ENCODE measurements at places on chromosomes 12 and 14. TPM values are rescaled to one million over a fixed set of nuclear protein-coding genes. Genes with fewer than 3 reads are reported as not detected.

- peaks cover 19% of the 10 kb centered on the region for H3K4me1 ChIP-seq
- H3K4me3 ChIP-seq, result peak overlapping the region; percentile 91
- H3K27ac ChIP-seq, result no peak overlapping the region
- no peaks in the 10 kb centered on the region for H3K27me3 ChIP-seq
- H3K36me3 ChIP-seq, result peaks cover 8% of the 10 kb centered on the region
- peak; percentile 38 for DNase-seq
These were observed 403 bp upstream of the PNP start for GRCh38 chr14:20468764-20469241.

DNA sequence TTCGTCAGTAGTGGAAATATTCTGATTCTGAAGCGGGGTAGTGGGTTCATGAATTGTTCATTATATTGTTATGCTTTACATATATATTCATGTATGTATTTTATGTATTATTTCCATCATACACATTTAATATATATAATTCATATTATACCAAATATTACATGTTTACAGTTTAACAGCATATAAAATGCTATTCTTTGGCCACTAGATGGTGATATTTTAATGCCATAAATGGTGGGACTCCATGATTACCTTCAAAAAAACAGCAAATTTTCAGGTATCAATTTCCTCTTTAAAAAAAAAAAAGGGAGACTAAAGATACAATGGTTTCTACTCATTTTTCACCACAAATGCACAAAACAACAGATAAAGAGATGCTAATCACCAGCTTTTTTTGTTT is 41.0 kb downstream of the BDKRB1 start:
- H3K4me1 ChIP-seq, result no peaks in the 10 kb centered on the region
- no peaks in the 10 kb centered on the region for H3K27me3 ChIP-seq
- DNase-seq, result peak; percentile 44
- no peak overlapping the region for H3K27ac ChIP-seq
- no peaks in the 10 kb centered on the region for H3K36me3 ChIP-seq

DNA sequence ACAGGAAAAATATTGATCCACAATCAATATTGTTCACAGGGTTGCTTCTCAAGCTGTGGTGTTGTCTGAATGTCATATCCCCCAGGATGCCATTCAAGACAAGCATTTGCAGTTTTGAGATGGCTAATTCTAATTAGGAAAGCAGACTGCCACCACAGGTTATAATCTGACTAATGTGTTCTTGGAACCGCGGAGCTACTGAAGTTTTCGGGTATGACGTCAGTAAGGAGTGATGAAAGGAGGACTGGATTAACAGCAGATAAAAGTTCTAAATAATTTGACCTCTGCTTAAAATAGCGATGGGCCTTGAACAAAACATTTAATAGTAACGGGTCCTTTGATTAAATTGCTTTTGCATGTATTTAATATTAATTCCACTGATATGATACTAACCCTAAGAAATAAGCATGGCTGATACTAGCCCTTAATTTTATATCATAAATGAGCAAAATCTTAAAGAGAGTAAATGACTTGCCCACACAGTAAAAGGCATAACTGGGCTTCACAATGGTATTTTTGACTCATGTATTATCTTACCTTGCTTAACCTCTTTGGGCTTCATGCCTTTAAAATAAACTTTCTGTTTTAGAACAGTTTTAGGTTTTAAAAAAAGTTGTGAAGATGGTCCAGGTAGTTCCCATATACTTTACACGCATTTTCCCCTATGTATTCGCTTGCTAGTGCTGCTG is 50.3 kb downstream of the TSHR start:
- no peaks in the 10 kb centered on the region for H3K4me1 ChIP-seq
- no peak for DNase-seq
- no peaks in the 10 kb centered on the region for H3K36me3 ChIP-seq
- H3K27ac ChIP-seq, result no peak overlapping the region
- no peaks in the 10 kb centered on the region for H3K27me3 ChIP-seq

DNA sequence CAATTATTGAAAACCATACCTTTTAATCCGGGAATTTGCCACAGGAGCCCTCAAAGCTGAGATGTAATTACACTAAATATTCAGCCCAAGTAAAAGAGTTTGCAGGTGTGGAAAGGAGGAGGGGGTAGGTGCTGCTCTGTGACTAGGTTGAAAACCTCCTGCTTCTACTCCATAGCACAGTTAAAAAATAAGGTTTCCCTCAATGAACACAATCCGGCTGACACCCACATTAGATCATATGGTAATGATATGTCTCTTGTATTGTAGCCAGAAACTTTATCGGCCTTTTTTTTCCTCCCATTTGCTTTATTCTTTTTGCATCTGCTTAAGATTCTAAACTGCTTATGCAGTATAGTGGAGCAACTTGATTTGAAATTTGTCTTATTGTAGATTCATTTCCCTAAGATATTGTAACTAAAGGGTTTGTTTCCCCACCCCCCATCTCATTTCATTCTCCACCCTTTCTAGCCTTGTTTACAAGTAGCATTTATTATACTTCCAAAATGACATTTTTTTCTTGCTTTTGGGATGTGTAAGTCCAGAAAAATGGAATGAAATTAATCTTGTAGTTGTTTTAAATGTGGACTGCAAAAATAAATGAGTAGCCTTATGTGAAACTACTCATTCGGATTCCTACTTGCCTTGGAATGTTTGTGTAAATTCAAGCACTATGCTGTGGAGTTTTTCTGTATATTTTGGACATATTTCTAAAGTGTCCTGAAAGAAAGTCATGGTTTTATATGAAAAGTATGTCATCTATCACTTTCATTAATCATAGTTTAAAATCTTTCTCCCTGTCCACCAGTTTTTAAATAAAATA is at the start of gene DCN:
Gene DCN, minus strand, starts transcription at position 182 of the 820 bp plus-strand sequence. CDS start 4,265 bp downstream, outside the sequence.
- no peaks in the 10 kb centered on the region for H3K36me3 ChIP-seq
- DNase-seq, result no peak
- no peaks in the 10 kb centered on the region for H3K27me3 ChIP-seq
- H3K27ac ChIP-seq, result no peak within 1 kb of the TSS
- H3K4me1 ChIP-seq, result 0 out of 2 replicates have a peak, but pooled peaks cover 2% of the 10 kb centered on the region
- H3K4me3 ChIP-seq, result no peak within 1 kb of the TSS

DNA sequence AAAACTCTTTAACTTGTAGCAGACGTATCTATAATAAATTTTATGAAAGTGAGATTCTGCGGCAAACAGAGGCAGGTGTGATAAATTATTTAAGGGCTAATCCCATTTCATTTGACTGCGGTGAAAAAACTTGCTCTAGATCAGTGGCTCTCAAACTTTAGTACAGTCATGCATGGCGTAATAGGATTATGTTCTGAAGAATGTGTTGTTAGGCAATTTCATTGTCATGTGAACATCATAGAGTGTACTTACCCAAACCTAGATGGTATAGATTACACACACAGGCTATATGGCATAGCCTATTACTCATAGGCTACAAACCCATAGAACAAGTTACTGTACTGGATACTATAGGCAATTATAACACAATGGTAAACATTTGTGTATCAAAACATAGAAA is 83.7 kb downstream of the HEATR5A start:
- 0 out of 2 replicates have a peak overlapping the region, but pooled peaks have one; percentile 8 for H3K27ac ChIP-seq
- H3K36me3 ChIP-seq, result peaks cover 4% of the 10 kb centered on the region
- DNase-seq, result no peak
- H3K4me3 ChIP-seq, result no peak overlapping the region

GRCh38 chr12:70828351-70828750 is 92.2 kb downstream of the PTPRR start:
- H3K4me3 ChIP-seq, result no peak overlapping the region
- no peaks in the 10 kb centered on the region for H3K36me3 ChIP-seq
- no peaks in the 10 kb centered on the region for H3K4me1 ChIP-seq
- H3K27me3 ChIP-seq, result no peaks in the 10 kb centered on the region
- DNase-seq, result no peak

DNA sequence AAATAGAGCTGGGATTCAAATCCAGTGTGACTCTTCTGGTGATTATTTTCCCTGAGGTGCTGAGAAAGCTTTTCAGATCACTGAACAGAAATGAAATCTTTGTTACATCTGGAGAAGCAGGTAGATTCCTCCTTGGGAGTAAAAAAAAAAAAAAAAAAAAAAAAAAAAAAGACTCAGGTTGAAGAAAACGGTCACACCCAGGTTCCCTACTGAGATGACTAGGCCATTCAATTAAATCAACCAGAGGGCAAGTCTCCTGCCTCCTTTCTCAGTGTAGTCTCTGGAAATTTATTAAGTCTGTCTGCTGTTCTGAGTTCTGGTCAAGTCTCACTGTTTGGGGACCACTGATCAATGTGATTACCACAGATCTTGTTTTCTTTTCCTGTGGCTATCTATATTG is 24.0 kb downstream of the ARG2 start:
- H3K27me3 ChIP-seq, result no peaks in the 10 kb centered on the region
- H3K27ac ChIP-seq, result no peak overlapping the region
- peaks cover 17% of the 10 kb centered on the region for H3K36me3 ChIP-seq
- no peaks in the 10 kb centered on the region for H3K4me1 ChIP-seq
- DNase-seq, result no peak

DNA sequence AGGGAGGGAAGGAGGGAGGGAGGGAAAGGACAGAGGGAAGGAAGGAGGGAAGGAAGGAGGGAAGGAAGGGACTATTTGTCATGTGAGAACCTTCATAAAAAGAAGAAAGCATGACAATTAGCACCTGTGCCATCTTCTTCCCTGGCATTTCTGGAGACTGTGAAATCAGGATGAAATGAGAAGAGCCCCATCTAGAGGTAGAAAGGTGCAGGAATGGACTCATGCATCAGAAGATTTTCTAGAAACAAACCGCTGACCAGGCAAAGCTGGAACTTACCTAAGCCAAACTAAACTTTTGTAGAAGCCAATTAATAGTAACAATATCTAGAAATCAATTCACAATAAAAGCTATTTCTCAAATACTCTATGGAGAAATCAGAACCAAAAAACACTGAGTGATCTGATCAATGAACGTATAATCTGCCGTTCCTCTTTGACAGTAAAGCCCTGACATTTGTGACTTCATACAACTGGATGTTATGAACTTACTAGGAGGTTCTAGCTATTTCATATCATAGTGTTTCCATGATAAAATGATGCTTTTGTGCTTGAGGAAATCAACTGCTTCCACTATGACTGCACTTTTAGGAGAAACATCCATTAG is 24.4 kb upstream of the CRACR2A start:
- H3K4me1 ChIP-seq, result peaks cover 3% of the 10 kb centered on the region
- H3K36me3 ChIP-seq, result no peaks in the 10 kb centered on the region
- H3K4me3 ChIP-seq, result no peak overlapping the region
- no peaks in the 10 kb centered on the region for H3K27me3 ChIP-seq
- H3K27ac ChIP-seq, result no peak overlapping the region

DNA sequence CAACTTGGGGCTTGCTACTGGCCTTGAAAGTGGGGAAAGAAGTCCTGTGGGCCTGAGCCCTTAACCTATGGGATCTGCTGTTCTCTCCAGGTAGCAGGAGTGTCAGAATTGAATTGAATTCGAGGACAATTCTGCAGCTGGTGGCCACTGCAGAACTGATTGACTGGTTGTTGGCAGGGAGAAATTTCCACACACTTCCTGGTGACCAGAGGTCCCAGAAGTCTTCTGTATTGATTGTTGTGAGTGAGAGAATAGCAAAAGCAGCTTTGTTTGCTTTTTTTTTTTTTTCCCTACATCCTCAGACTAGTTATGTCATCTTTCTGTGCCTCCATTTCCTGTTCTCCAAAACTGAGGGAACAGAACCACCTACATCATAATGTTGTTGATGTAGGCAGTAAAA is 64.1 kb downstream of the PRICKLE1 start:
- no peak overlapping the region for H3K4me3 ChIP-seq
- H3K27ac ChIP-seq, result no peak overlapping the region
- no peaks in the 10 kb centered on the region for H3K36me3 ChIP-seq
- peaks cover 6% of the 10 kb centered on the region for H3K4me1 ChIP-seq
- no peak for DNase-seq

DNA sequence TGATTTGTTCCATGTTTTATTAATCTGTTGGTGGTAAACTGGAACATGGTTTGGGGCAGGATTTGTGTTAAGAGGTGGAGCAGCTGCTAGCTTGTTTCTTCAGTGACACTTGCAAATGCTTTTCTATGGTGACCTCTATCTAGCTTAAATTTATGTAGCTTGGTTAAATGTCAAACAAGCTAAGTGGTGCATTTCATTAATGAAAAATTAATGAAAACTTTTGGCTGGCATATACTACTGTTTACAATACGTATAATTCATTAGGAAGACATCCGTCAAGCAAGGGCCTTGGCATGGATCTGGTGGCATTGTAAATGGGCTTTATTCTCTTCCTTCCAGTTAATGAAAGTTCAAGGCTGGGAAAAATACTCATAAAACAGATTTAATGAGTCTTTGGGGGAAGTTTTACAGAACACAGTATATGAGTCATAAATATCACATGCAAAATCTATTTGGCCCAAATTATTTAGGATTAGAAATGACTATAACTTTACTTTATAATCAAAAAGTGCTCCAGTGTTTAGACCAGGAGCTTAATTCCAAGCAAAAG is 807.7 kb upstream of the SEL1L start:
- DNase-seq, result no peak
- no peaks in the 10 kb centered on the region for H3K27me3 ChIP-seq
- H3K4me3 ChIP-seq, result no peak overlapping the region
- H3K27ac ChIP-seq, result no peak overlapping the region

GRCh38 chr14:75011356-75011994 is 8.8 kb downstream of the EIF2B2 start:
- no peak overlapping the region for H3K27ac ChIP-seq
- no peaks in the 10 kb centered on the region for H3K4me1 ChIP-seq
- DNase-seq, result no peak

DNA sequence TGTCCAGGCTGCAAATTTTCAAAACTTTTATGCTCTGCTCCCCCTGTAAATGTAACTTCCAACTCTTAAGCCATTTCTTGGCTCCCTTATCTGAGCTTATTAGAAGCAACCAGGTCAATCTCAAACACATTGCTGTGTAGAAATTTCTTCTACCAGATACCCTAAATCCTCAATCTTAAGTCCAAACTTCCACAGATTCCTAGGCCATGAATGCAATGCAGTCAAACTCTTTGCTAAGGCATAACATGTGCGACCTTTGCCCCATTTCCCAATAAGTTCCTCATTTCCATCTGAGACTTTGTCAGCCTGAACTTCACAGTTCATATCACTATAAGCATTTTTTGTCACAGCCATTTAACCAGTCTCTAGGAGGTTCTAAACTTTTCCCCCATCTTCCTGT is 64.5 kb downstream of the TMTC3 start:
- no peak overlapping the region for H3K27ac ChIP-seq
- no peaks in the 10 kb centered on the region for H3K27me3 ChIP-seq
- H3K4me1 ChIP-seq, result no peaks in the 10 kb centered on the region
- H3K36me3 ChIP-seq, result 0 out of 2 replicates have a peak, but pooled peaks cover 5% of the 10 kb centered on the region
- DNase-seq, result no peak

SDR9C7 gene
- total RNA-seq, result not detected

BDKRB1 gene
- not detected for total RNA-seq

CPM gene
- total RNA-seq, result 5.8 TPM

GNB3 gene
- total RNA-seq, result 3.3 TPM

GPR137C gene
- total RNA-seq, result 5.2 TPM

POTEM gene
- total RNA-seq, result not detected

AMIGO2 gene
- 3.5 TPM for total RNA-seq

Data from GM23338 (cell line).